ENCODE measurements at places on chromosomes 13 and 19.

- no peak for DNase-seq
Measured at GRCh38 chr13:66659701-66660467, 570.3 kb downstream of the PCDH9 start.

DNA sequence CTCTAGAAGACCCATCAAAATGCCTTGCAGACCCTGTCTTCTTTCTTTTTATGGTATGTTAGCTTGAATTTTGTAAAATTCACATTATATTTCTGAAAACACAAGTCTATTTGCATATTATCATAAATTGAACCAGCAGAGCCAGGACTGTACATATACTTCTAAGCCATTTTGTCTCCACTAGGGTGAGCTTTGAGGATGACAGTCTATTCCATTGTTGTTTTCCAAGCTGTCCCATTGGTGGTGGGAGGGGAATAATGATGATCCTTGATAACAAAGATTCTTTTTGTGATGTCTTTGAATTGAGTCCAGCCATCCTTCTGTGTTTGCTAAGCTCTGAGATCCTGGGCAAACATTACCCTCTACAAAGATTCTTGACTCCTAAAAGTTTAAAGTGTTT is 359.3 kb upstream of the PCDH20 start:
- DNase-seq = peak; percentile 98

DNA sequence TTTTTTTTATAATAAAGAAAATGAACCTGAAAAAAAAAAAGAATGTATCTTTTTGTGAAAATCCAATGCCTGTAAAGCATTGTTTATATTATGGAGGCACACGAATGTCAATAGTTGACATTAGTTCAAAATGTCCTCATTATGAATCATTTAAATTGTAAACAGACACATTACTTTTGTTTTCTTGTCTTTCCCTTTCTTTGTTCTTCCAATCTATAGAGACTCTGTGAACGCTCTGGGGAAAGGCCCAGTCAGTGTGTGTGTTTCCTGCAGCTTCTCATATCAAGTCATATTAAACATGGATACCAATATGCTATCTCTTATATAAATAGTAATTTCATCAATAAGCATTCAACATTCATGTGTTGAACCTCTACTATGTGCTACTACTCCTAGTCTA is 193.1 kb downstream of the KCTD12 start:
- no peak for DNase-seq

GRCh38 chr19:41324231-41324702 is 14.3 kb downstream of the CCDC97 start:
- DNase-seq = peak; percentile 53

- peak; percentile 20 for DNase-seq
Measured at GRCh38 chr13:34943436-34944273, 1.6 kb downstream of the NBEA start.

DNA sequence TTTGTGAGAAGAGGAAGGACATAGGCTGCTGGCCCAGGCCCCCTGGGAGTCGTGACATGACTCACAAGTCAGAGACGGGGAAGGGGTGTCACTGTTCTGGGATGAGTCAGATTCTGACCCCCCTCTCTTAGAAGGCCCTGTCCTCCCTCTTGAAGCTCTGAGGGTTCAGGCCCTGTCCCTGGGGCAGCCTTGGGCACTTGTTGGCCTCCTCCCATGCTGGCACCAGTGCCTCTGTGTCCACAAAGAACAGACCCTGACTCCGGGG is 2.7 kb upstream of the CEACAM7 start:
- no peak for DNase-seq

GRCh38 chr13:35724446-35724845 is 248.0 kb upstream of the MAB21L1 start:
- DNase-seq = no peak

DNA sequence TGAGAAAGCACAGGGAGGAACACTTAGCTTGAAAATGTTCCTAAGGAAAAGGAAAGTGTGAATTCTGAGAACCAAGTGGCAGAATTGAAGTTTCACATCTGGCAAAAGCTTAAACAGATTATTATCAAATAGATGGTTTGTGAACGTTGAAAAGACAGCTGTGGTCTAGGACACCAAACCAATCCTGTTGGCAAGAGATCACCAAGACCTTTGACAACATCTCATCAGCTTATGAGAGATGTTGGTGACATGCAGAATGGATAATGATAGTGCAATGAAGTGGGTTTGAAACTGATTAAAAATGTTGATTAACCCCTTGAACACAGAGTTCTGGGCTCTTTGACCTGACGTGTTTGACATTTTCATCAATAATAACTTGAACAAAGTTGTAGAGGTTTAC is 74.6 kb upstream of the GPR183 start:
- no peak for DNase-seq

DNA sequence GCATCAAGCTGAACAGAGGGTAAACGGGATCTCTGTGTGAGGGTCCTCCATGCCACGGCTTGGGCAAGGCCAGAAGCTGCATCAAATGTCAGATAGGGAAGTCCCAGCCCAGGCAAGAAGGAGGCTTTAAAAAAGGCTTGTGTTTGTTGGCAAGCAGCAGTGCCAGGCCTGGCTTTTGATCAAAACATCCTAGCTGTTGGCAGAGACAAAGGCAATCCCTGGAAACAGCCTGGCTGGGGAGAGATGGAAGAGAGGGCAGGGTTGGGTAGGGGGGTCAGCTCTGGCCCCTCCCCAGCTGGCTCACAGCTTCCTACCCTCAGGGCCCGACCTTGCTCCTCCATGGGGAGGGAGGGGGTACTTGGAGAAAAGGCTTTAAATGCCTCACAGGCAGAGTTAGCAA is 61.8 kb upstream of the KCTD15 start:
- peak; percentile 60 for DNase-seq

- DNase-seq = peak; percentile 6
Measured at GRCh38 chr19:2983351-2984214, 6.2 kb downstream of the TLE6 start.

DNA sequence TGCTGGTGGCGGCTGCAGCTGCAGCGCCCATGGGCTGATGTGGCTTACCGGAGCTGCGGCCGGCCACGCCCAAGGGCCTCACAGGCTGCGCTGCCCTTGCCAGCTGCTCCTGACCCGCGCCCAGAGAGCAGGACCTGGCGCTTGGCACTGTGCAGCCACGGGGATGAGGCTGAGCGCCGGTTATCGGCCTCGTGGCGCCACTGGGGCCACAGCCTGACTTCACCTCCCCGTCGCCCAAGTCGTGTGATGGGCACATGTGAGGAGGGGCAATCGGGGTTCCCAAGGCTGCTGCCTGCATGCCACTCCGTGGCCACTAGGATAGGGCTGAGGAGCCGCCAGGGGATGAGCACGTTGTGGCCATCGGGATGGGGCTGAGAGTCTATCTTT is 77.2 kb upstream of the PABPC3 start:
- DNase-seq = no peak

- no peak for DNase-seq
Measured at GRCh38 chr19:46953955-46954501, 65.6 kb upstream of the NPAS1 start.

DNA sequence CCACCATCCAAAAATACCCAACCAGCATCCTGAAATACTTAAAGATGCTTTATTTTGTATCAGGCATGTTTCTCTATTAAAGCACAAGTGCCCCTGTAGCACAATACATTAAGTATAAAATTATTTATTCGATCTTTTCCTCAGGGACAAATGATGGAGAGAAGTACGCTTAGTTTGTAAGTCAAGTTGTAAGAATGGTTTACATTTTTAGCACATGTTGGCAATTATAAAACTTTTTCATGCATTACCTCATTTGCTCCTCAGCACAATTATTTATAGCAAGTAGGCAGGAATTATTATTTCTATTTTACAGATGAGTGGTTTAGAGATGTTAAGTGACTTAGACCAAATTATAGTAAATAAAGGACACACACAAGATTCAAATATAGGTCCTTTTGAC is 232.6 kb upstream of the HTR2A start:
- no peak for DNase-seq

DNA sequence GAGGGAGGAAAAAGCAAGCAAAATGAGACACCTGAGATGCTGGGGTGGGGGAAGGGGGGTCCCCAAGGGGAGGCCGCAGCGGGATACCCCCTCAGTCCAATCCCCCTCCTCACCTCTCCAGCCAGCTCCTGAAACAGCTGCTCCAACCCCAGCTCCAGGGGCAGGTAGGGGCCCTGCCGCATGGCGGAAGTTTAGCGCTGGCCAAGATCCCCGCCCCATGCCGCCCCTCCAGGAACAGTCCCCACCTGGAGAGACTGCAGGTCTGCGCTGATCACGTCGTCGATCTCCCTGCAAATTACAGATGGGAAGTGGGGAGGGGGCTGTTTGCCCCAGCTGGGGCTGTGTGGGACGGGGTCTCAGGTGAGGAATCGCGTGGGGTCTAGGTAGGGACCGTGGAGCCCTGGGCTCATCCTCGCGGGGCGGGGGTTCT is 9.0 kb downstream of the CAPN12 start:
- no peak for DNase-seq

All from pons (tissue), 1 donor.